Daoy (cell line): ENCODE measurements at places on chromosomes 12 and 14. TPM values are rescaled to one million over a fixed set of nuclear protein-coding genes. Genes with fewer than 3 reads are reported as not detected.
A peak's percentile ranks its signal among the peaks of the same experiment; 100 is the strongest.

DNA sequence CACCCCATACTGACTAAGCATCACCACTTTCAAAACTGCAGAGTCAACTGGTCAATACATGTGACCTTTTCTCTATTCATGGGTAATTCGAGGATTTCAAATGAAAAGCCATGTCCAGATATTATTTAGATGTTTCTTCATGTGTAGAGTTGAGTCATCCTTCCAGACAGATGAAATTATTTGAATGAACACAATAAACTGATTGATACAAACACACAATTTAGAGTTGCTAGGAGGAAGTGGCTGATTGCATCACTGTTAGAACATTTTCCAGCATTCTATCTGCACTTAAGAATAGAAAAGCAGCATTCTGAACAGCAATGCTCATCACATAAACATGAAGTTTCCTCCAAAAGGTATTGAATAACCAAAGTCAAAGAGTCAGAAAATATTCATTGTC, 273.5 kb upstream of the SOX5 start:
- DNase-seq: no peak

Gene DDN
- total RNA-seq: 0.80 TPM in 1 of 2 replicates, not detected in the other

Gene PPP1R36
- total RNA-seq: 0.18 and 0.63 TPM in 2 replicates

- DNase-seq: no peak
These were observed 18.4 kb upstream of the MEG3 start for GRCh38 chr14:100807496-100807895.

Gene CMA1
- total RNA-seq: not detected in 2 replicates

Gene PLEK2
- 12.8 and 17.0 TPM in 2 replicates for total RNA-seq

Gene JAG2
- total RNA-seq: 5.1 and 6.3 TPM in 2 replicates

GRCh38 chr12:77324763-77325468, 259.5 kb upstream of the E2F7 start:
- peak; percentile 89 for DNase-seq

DNA sequence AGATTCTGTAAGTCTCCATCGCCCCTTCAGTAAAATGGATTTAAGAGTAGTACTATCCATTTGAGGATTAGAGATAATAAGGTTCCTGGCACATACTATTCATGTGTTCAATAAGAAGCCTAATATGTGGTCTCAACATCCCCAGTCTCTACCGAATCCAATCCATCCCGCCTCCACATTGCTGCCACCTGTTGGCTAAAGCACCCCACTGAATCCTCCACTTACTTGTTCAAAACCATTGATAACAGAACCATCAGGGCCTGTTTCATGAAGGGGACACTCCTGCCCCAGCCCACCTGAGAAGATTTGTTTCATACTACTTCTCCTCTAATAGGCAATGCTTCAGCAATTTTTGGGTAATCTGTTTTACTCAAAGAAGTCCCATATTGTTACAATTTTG, 147.5 kb downstream of the SLC2A13 start:
- peak; percentile 3 for DNase-seq
